ENCODE measurements at places on chromosomes 13 and 19. TPM values are rescaled to one million over a fixed set of nuclear protein-coding genes. Genes with fewer than 3 reads are reported as not detected.
A peak's percentile ranks its signal among the peaks of the same experiment; 100 is the strongest.

DNA sequence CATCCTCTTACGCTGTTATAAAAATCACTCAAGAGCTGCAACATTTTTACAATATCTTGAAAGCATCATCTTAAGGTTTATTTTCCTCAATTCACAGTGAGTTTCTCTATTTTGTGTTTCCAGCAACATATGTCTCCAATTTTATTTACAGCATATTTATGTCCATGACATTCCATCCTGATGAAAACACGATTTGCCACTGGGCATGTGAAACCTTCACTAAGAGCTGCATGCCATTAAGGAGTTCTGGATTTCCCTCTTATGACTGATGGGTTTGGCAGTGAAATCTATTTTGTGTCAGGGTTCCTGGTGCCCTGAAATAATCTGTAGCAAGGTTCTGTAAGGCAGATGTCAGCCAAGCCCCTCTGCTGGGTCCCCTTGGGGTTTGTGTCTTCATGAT lies 527.6 kb upstream of the KLF12 start:
- no peak for DNase-seq
- no peaks in the 10 kb centered on the region for H3K36me3 ChIP-seq
- H3K27ac ChIP-seq = no peak overlapping the region
- no peaks in the 10 kb centered on the region for H3K27me3 ChIP-seq
- no peak overlapping the region for H3K4me3 ChIP-seq

The ICAM5 gene
- total RNA-seq = 15.3 TPM

GRCh38 chr19:41570639-41571112 lies 5.3 kb upstream of the CEACAM21 start:
- peak; percentile 91 for DNase-seq
- H3K27ac ChIP-seq = no peak overlapping the region
- H3K36me3 ChIP-seq = no peaks in the 10 kb centered on the region

The MFSD12 gene
- total RNA-seq = 80.7 TPM

The ELSPBP1 gene
- total RNA-seq = not detected

The ADGRE3 gene
- total RNA-seq = 25.5 TPM

The ZNF560 gene
- 0.83 TPM for total RNA-seq

The LIG1 gene
- 18.4 TPM for total RNA-seq

DNA sequence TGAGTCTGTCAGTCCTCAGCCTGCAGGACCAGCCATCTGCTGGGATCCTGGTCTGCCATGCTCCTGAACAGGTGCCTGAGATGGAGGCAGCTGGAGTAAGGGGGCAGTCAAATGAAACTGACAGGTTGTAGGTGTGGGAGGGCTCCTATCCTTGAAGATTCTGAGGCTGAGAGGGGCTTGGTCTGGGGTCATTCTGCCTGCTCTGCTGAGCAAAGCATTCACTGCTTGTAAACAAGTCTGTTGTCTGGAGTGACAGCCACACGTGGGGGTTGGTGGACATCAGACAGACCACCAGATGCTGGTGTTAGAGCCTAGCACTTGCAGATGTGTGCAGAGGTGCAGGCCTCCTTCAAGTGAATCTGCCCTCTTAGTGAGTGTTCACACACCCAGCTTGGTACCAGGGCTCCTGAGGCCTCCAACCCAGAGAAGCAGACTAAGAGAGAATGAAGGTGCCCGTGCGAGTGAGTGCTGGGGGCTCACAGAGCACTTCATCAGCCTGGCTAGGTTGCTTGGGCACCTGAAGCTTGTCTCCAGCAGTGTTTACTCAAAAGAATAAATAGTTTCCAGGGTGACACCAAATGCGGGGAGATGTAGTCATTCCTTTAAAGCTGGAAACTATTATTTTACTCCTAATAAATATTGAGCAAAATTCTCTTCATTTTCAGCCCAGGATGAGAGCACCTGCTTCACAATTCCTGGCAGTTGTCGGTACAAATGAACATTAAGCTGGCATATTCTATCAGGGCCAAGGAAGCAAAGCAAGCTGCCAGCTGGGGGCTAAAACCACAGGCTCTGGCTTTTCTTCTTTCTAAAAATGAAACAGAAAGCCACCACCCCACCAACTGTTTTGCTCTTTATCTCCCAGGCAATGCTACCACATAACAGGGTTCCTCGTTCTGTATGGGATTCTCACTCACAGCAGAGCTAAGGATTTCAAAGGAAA lies 82.3 kb downstream of the RNASEH2B start:
- H3K27ac ChIP-seq = peak overlapping the region; percentile 47
- H3K4me1 ChIP-seq = peaks cover 9% of the 10 kb centered on the region
- DNase-seq = no peak
- H3K27me3 ChIP-seq = no peaks in the 10 kb centered on the region
- H3K36me3 ChIP-seq = no peaks in the 10 kb centered on the region

DNA sequence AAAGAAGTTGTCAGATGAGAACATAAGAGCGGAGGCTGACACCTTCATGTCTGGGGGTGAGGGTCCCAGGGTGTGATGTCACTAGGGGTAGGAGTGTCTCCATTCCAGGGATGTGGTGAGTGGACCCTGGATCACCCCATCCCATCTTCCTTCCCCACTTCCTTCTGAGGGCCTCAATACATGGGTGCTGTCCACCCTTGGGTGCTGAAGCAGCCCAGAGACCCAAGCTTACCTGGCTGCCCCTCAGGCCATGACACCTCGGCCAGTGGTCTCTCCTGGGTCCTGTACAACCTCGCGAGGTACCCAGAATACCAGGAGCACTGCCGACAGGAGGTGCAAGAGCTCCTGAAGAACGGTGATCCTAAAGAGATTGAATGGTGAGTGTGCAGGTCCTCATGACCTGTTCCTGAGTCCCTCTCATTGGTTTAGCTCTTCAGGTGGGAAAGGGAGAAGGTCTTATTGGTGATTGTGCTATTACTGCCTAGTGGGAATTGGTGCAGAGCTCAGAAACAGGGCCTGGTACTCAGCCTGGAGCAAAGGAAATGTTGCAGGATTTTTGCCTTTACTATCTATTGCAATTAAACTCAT lies 37.7 kb upstream of the CYP4F8 start:
- no peak overlapping the region for H3K27ac ChIP-seq
- DNase-seq = no peak
- H3K27me3 ChIP-seq = peaks cover 16% of the 10 kb centered on the region
- H3K4me3 ChIP-seq = no peak overlapping the region
- no peaks in the 10 kb centered on the region for H3K36me3 ChIP-seq

The AXL gene
- 92.7 TPM for total RNA-seq

The PHLDB3 gene
- total RNA-seq = 7.8 TPM

- DNase-seq = no peak
- H3K27ac ChIP-seq = peak overlapping the region; percentile 90
- H3K4me3 ChIP-seq = peak overlapping the region; percentile 80
- H3K36me3 ChIP-seq = peaks cover 23% of the 10 kb centered on the region
These were observed 312 bp downstream of the GSK3A start for GRCh38 chr19:42242069-42242511.

DNA sequence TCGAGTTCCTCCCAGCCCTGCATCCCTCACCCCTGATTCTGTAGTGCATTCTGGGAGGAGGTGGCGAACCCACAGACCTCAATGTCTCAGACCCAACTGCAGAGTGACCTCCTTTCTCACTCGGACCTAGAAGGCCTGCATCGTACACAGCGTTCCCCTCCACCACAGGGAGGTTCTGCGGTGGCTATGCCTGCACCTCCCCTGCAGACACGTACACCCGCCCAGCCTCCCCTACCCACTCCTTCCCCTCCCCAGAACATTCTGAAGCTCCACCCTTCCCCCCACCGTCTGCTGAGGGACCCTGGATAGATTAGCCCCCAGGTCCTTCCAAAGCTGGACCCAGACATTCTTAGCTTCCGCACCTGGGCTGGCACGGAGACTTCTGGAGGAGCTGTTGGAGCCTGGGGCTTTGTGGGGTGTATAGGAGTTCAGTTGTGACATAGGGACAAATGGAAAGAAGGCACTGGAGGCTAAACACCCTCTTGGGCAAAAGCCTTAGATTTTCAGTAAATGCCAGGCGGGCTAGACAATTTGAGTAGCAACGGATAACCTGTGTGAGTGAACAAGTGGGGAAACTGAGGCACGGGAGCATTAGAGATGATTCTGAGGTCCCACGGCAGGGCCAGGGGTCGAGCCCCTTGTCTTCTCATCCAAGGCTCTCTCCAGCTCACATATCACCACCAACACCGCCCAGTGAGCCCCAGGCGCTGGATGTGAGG lies 420 bp upstream of the FSD1 start:
- no peak overlapping the region for H3K4me3 ChIP-seq
- H3K27me3 ChIP-seq = peaks cover 23% of the 10 kb centered on the region
- H3K36me3 ChIP-seq = no peaks in the 10 kb centered on the region
